Activated CD4-positive, CD25-positive, alpha-beta regulatory T cell (primary cell): ENCODE measurements at places on chromosomes 1 and 21.
A peak's percentile ranks its signal among the peaks of the same experiment; 100 is the strongest.

GRCh38 chr1:198156745-198157240 lies at the start of gene NEK7:
Gene NEK7, plus strand, starts transcription at chr1:198156998. Its CDS starts 75,583 bp downstream, at chr1:198232581.
- peak; percentile 46 for DNase-seq

- DNase-seq = no peak
These were observed 136.9 kb downstream of the SYT14 start for GRCh38 chr1:210074904-210075303.

GRCh38 chr1:183200451-183200850 lies 14.4 kb downstream of the LAMC2 start:
- no peak for DNase-seq

- DNase-seq = no peak
These were observed 55.4 kb upstream of the CCDC190 start for GRCh38 chr1:162916407-162916806.

- no peak for DNase-seq
These were observed 42.9 kb downstream of the IER5 start for GRCh38 chr1:181131255-181131941.

DNA sequence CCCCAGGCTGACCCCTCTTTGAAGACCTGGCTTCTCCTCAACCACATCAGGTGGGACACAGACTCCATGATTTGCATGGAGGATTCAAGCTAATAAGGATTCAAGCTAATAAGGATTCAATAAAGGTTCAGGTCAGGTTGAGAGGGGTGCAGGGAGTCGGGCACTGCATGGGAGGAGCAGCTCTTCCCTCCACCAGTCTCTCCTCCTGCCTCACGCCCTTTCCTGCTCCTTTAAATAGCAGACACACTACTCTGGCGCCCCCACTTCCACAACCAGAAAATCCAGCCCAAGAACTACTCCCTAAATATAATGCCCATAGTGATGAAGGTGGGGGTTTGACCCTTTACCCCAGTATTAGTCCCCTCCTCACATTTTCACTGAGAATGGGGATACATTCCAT lies 7.1 kb downstream of the MEX3A start:
- no peak for DNase-seq

- no peak for DNase-seq
These were observed 11.0 kb downstream of the OR2M5 start for GRCh38 chr1:248155927-248156326.

GRCh38 chr1:8841395-8841794 lies 24.0 kb upstream of the RERE start:
- no peak for DNase-seq

DNA sequence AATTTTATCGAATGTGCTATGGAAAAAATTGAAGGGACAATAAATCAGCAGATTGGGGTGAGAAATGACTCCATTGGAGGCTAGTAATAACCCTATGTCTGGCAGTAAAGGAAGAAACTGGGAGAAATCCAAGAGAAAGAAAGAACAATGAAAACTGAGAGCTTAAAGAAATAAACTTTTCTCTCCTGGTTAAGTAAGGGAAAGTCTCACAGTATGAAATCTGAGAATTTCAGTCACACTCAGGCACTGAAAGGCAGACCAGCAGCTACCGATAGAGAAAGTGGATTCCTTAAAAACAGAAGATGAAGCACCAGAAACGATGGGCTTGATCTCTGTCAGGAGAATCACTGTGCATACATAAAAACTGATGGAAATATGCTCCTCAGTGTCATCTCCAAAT lies 404.2 kb downstream of the PLPP3 start:
- DNase-seq = no peak

GRCh38 chr1:110433803-110434202 lies 17.1 kb upstream of the PROK1 start:
- DNase-seq = no peak

DNA sequence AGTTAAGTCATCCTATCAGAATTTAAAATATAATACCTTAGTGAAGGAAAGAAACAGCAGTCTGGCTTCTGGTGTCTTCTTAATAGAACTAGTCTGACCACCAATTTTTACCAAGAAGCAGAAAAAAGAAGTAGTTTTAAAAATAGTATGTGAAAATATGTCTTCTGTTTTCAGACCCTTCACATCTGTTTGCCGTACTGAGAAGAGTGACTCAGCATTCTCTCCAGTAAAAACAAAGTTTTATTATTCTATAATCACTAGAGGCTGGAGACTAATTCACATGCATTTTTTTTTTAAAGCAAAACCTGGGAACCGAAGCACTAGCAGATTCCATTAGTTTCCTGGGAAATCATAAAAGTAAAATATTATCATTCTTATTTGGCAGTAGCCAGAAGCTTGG lies 163.8 kb downstream of the COL24A1 start:
- no peak for DNase-seq

DNA sequence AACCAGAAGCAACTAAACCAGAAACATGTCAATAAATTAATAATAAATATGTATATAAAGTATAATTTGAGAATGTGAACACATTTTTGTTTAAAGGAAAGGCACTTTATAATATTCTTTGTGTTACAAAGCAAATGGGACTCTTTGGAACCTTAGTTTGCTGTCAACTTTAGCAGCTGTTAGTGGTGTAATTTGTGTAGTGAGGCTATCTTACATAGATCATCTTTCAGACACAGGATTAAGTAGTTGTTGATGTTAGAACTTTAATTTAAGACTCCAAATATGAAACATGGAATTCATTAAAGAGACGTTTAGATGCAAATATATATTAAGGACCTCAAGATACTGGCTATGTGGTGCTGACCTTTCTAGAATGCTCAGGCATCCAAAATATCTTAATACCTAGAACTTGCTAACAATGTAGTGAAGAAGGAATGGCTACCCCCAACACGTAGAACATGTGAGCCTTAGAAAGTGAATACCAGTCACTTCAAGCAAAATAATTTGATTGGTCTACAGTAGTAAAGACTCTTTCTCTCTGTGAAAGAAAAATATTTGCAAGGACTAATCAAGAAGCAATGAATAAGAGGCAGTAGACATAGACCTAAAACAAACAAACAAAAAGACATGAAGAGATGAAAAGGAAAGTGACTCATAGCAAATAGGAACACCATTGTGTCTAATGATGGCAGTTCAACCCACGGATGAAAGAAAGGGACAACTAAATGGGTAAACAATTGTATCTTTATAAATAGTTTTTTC lies 811.4 kb downstream of the USP25 start:
- no peak for DNase-seq

- no peak for DNase-seq
These were observed 50.5 kb downstream of the CD2 start for GRCh38 chr1:116804736-116805135.

DNA sequence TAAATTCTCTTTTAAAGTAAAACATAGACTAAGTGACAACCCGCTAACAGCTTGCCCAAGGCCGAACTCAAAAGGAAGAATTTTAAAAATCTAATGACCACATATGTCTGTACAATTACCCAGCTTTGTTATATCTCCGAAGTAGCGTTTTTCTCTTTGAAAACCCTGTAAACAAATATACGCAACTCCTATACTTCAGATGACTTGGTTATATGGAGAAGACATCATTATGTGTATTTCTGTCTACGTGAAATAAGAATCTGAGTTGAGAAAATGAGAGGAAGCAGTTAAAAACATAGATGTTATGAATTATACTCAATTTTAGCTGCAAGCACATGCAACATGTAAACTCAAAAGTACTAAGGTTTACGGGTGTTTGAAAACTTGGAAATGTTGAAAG lies 2.0 kb downstream of the PBX1 start:
- no peak for DNase-seq

GRCh38 chr1:243715285-243715684 lies 134.8 kb downstream of the AKT3 start:
- DNase-seq = no peak

- no peak for DNase-seq
These were observed 334 bp upstream of the SARS1 start for GRCh38 chr1:109213345-109213823.

- DNase-seq = no peak
These were observed 90.0 kb upstream of the NFASC start for GRCh38 chr1:204780630-204781029.

GRCh38 chr21:45834026-45834715 lies 147.4 kb upstream of the COL6A1 start:
- DNase-seq = no peak

- DNase-seq = no peak
These were observed 59.6 kb downstream of the VPS26C start for GRCh38 chr21:37207441-37208009.

DNA sequence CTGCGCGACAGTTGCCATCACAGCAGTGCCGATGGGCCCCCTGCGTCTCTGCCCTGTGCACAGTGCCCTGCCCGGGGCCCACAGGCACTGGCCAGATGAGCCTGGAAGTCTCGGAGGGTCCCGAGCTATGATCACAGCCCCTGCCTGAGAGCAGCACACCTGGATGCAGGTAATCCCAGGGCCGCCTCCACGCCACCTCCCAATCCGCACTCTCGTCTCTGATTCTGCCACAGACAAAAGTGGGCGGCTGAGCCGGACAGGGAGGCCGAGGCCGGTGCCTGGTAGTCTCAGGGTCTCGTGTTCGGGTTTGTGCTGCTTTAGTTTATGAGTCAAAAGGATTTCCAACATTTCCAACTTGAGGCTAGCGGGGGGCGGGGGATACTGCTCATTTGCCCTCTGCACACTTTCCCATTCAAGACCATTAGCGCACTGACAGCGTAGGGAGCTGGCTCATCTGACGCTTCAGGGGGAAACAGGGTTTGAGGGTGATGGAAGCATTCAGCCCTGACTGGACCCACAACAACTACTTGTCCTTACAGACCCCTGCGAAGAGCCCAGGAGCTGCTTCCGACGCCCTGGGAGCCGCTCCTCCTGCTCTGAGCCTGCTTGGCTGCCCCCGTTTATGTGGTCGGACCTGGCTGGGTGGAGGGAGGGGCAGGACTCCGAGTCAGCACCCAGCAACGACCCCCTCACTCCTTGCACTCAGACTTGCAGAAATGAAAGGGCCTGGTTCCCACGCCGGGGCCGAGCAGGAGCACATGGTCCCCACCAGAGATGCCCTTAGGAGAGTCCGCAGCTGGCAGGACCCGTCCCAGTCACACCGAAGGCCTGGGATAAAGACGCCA lies 1.8 kb upstream of the TTC34 start:
- no peak for DNase-seq

GRCh38 chr1:160068225-160068624 lies 1.7 kb downstream of the KCNJ10 start:
- no peak for DNase-seq

- no peak for DNase-seq
These were observed 83.5 kb upstream of the ZNF281 start for GRCh38 chr1:200493344-200493743.

GRCh38 chr1:212437179-212437798 lies 4.6 kb downstream of the NENF start:
- DNase-seq = no peak

- peak; percentile 22 for DNase-seq
These were observed 7.7 kb downstream of the ARHGEF19 start for GRCh38 chr1:16204634-16205333.

DNA sequence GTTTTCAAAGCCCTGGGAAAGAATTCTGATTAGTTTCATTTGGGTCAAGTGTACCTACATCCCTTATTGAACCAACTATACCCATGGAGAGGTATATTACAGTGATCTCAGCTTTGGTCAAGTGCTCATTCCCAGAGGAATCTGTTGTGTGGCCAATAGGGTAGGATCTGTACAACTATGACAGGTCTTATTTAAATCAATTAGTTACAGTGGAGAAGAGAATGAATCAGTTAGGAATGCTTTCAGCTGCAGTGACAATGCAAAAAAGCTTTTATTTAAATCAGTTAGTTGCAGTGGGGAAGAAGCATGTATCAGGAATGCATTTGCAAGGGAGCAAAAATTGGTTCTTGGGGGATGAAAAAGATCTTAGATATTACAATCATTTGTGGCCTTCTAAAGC lies 119.0 kb downstream of the FGGY start:
- no peak for DNase-seq

DNA sequence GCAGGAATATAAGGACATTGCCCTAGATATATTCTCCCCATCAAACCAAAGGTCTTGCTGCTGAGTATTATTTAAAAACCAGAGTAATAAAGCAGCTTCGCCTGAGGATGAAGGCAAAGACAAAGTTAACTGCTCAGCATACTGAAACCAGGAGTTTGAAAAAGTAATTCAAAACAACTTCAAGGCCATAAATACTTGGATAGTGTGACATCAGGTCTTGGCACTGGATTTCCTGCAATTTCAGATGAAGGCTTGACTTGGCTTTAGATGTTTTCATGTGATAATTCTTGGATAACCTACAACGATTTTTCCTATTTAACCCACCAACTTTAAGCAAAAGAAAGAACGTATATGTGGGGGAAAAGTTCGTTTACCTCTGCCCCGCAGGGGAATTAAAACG lies 10.6 kb downstream of the SOD1 start:
- no peak for DNase-seq

DNA sequence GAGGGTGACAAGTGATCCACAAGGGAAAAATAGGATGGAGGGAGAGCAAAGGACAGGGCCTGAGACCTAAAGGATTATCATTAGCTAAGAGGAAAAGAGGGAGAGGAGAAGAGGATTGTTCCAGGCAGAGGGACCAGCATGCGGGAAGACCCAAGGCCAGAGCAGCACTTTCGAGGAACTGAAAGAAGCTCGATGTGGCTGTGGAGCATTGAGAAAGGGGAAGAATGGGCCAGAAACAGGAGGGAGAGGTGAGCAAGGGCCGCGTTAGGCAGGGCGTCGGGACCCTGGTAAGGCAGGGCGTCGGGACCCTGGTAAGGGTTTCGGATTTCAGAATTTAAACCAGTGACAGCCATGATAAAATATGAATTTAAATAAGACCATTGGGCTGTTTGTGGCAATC lies 22.8 kb upstream of the CSF1 start:
- no peak for DNase-seq
